ENCODE measurements at places on chromosomes 1 and 21.

DNA sequence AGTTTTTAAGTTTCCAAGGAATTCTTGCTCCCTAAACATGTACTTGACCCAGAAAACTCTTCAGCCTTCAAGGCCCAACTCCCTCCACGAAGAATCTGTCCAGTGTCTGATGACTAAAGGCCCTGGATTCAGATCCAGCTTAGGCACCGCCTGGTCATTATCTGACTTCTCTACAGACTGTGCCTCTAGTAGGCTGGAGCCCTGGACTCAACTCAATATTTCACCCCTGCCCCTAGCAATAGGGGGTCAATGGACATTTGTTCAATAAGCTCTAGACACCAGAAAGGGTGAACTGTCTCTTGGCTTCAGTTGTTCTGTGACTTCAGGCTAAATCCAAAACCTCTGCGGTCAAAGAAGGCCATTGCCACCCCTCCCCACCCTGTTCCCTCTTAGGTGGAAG is 34.5 kb downstream of the NUAK2 start:
- DNase-seq = no peak

DNA sequence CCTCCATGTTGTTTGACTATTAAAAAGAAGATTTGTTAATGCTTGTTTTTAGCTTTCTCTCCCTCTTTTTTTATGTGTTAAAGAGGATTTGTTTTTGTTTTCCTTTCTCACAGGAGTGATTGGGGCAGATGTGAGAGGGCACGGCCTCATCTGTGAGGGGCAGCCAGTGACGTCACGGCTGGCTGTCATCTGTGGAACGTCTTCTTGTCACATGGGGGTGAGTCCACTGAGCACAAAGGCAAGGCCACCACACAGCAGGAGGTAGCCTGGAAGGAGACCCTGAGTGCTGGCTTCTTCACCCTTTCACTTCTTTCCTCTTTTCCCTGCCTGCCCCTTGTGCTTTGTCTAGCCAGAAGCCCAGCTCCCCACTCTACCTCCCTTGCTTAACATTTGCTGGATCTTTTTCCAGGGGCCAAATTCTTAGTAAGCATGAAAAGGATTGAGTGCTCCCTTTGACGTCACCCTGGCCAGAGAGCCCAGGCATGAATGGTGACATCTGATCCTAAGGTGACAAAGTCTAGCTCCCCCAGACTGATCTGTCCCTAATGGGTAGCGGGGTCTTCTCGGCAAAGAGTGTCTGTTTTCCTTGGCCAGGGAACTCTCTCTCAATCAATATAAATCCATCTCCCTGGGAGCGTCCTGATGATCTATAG is 257.2 kb downstream of the FGGY start:
- DNase-seq = no peak

- DNase-seq = no peak
Observed at GRCh38 chr1:231896806-231897205, 270.2 kb downstream of the DISC1 start.

DNA sequence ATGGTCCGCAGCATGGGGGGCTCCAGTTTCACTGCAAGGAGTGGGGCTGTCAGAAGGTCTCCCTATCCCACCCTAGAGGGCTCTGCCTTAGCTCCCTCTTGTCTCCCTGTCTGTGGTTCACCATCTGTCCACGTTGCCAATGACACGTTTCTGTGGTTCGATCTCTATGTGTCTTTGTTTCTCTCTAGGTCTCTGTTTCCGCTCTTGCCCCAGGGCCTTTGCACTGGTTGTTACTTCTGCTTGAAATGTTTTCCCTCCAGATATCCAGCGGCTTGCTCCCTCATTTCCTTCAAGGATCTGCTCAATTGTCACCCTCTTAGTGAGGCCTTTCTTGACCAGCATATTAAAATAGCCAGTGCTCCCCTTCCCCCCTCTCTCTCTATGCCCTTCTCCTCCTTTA is 8.5 kb upstream of the MRPS15 start:
- DNase-seq = no peak

- DNase-seq = no peak
Observed at GRCh38 chr1:10941891-10942541, 70.4 kb upstream of the TARDBP start.

DNA sequence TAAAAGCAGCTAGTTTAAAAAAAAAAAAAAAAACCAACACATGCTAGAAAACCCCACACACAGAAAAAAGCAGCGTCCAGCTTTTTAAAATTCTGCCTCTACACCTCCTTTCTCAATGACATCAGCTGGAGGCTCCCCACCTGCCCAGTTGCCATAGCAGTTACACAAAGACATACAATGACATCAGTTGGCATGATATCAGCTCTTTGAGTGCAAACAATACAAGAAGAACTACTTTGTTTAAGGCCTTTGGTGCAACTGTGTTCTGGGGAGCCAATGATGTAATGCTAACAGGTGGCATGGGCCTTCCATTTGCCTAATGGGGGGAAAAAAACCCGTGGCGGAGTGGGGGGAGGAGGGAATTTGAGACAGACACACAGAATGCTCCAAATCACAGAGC is 32.9 kb downstream of the DUSP10 start:
- DNase-seq = peak; percentile 73

DNA sequence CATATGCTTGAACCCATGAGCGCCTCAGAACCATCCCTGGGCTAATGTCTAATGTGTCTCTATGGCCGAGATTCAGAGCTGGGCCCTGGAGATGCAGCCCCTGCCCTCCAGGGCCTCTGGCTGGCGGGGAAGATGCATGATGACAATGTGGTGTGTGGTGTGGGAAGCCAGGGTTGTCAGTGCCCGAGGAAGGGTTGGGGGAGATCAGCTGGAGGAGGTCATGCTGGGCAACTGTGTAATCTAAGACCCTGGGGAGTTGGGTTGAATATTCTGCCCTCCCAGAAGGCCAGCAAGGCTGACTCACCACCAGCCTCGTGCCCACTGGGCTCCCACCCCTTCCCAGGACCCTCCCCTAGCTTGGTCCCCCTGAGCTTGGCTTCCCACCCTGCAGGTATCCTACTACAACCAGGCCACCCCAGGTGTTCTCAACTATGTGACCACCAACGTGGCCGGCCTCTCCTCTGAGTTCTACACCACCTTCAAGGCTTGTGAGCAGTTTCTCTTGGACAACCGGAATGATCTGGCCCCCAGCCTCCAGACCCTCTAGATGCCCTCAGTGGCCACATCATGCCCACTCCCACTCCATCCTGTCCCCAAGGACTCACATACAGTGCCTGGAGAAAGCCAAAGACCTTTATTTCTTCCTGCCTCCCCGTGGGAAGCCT is 14.6 kb downstream of the FAM151A start:
- no peak for DNase-seq

DNA sequence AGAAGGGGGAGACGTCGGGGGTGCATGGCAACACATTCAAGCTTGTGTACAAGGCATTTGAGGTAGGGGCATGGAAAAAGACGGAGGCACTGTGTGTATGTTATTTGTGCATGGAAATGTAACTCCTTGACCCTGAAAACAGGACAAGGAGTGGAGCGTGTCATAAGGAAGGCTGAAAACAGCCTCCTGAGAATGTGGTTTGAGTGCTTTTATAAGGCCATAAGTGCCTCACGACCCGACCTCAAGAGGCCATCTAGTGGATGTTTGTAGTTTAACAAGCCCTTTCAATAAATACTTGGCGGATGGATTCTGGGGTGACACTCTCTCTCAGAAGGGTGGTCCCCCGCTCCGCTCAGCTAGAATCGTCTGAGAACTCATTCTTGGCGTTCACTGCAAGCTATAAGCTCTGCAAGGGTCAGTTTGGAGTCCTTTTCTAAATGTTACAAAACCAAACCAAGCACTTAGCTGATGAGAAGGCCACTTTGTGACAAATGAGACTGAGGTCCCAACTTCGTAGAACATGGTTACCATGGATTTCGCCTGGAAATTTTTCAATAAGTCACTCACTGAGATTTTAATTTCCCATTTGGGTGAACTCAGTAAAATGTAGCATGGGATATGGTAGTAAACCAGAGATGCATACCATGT is 38.8 kb upstream of the CLCA4 start:
- no peak for DNase-seq

- no peak for DNase-seq
Observed at GRCh38 chr1:151813271-151813977, 8.2 kb upstream of the LINGO4 start.

DNA sequence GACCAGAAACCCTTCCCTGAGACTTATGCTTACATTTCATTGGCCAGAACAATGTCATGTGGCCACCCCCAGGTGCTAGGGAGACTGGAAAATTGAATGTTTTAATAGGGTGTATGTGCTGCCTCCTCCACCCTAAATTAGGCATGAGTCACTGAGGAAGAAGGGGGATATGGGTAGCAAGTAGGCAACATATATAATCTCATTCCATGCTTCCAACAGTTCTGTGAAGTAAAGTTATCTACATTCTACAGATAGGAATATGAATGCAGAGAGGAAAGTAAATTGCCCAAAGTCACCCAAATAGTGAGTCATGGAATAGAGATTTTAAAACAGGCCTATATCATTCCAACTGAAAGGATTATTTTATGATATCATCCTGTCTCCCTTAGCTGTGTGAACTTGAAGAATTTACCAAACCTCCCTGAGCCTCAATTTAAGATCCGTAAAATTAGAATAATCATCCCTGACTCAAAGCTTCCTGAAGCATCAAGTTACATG is 168.6 kb upstream of the FGGY start:
- no peak for DNase-seq

GRCh38 chr1:108758796-108759195 is 12.3 kb downstream of the STXBP3 start:
- no peak for DNase-seq

GRCh38 chr1:206921772-206922265 is at the start of gene FCMR:
TSS of gene FCMR (minus strand) at chr1:206921941. CDS start at chr1:206921854, 87 bp downstream.
- no peak for DNase-seq

- DNase-seq = no peak
Observed at GRCh38 chr1:246923482-246923881, 8.3 kb downstream of the AHCTF1 start.

GRCh38 chr1:226201029-226201593 is 14.6 kb upstream of the ACBD3 start:
- DNase-seq = no peak

GRCh38 chr21:31408301-31409088 is 64.4 kb upstream of the TIAM1 start:
- no peak for DNase-seq

DNA sequence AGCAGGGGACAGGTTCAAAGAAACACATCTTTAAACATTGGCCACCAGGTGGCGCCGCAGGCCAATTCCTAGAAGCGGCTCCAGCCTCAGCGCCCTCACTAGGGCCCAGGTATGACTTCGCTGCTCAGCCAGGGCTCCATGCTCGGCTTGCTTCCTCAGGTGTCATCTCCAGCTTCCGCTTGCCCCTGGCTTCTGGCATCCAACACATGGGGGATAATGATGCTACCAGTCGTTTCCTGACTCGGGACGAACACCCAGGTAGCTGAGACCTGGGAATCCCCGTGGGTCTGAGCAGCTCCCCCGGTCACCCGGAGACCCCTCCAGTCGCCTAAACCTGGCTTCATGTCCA is 8.5 kb upstream of the MEX3A start:
- DNase-seq = peak; percentile 21

- DNase-seq = no peak
Observed at GRCh38 chr1:11286735-11287410, 13.9 kb downstream of the UBIAD1 start.

DNA sequence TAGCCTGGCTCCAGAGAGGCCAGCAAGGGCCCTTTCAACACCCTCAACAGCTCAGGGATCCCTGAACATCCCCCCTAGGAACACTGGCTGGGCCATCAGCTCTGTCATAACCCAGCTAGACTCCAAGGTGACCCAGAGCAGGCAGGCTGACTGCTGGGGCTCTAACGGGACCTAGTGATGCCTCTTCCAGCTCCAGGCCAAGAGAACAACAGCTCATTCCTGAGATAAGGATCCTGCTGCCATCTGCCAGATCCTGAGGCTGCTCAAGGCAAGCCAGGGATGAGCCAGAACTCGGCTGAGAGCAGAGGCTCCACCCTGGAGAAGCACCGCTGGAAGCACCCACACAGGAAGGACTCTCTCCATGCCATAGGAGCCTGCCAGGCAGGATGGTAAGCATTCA is 2.0 kb downstream of the VSIG8 start:
- DNase-seq = no peak

- no peak for DNase-seq
Observed at GRCh38 chr1:199857108-199857507, 170.4 kb upstream of the NR5A2 start.

- peak; percentile 94 for DNase-seq
Observed at GRCh38 chr1:156500793-156501506, 375 bp upstream of the MEF2D start.

DNA sequence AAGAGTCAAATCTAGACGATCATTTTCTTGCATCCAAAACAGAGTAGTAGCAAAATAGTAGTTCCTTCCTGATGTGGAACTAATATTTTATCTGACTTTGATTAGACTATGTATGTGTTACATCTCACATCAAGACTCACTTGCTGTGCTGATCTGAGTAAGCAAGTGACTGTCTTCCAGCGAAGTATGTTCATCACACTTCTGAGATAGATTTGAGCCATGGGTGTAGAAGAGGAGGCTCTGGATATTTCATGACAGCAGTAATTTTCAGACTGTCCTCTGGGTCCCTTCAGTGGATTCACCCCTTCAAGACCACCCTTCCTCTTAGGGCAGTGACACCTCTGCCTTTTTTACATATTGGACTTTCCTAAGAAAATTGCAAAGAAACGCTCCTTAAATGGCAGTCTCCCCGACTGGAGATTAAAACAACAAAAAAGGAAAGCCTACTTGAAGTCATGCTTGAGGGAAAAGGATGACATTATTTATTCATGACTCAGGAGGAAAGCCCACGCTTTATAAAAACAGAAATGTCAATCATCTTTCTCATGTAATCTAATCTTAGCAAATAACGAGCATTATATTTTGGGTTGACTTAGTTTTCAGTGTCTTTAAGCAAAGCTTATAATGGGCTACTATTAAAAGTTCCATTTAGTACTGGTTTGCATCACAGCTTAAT is 22.8 kb downstream of the ATP1B1 start:
- no peak for DNase-seq

DNA sequence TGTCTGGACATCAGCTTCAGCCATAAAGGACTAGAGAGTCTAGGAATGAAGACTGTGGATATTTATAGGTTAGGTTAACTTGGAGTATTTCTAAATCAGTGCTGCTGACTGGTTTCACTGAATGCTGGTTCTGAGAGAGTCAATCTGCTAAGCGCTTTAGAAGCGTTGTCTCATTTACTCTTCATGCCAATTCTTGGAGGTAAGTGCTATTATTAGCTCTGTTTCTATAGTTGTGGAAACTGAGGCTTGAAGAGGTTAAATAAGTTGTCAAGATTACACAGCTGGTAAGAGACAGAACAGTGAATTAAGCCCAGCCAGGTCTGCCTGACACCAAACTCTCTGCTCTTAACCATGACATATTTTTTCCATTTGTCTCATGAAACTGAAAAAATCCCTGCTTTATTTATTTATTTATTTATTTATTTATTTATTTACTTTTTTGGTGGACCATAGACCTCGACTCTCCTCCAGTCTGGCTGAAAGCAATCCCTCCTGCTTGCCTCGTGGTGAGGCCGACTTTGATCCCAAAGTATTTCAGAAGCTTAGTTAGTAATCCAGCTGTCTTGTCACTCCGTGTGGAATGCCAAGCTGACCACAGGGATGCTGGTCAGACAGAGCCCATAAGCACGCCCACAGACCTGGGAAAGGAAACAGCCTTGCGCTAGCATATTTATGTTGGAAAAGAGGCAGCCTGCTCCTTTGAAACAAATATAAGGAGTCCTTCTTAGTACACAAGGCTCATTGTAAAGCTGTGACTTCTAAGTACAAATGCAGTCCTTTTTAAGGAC is 16.9 kb downstream of the NTMT2 start:
- DNase-seq = no peak

GRCh38 chr21:39084073-39084472 is 99.2 kb downstream of the PSMG1 start:
- DNase-seq = no peak

- no peak for DNase-seq
Observed at GRCh38 chr1:47241114-47242113, 9.4 kb upstream of the TAL1 start.

Measured in amygdala (tissue), 56 donors.